AG04449 (cell line): ENCODE measurements at places on chromosomes 1 and 21.

DNA sequence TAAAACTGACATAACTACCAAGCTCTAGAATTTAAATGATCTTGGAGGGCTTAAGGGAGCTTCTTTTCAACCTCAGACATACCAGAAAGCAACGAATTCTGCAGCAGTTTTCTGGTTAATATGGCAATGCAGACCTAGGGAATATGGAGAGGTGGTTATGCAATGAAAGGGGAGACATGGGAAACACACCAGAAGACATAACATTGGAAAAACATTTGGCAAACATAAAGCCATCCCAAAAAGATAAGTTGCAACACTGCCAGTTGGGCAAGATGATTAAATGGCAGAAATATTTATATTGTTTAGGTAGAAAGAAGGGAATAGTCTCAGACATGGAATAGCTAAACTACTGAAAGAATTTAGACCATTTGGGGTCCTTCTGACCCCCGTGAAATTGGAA, 104.5 kb downstream of the KCNJ6 start:
- no peak for DNase-seq

DNA sequence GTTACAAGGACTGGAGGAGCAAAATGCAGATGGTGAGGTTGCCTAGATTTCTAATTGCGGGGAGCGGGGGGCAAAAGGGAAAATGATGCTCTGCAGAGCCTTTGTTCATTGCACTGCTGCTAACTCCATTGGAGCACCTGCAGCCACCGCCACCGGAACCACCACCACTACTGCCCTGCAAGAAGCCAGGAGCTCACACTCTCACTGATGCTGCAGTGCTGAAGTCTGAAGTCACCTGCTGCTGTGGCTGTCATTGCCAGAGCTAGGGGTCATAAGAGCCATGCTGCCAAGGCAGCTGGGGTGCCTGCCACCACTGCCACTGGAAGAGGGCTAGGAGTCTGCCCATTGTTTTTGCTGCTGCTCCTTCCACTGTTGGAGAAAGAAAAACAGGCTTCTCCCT, 7.3 kb upstream of the HPCAL4 start:
- no peak for DNase-seq

DNA sequence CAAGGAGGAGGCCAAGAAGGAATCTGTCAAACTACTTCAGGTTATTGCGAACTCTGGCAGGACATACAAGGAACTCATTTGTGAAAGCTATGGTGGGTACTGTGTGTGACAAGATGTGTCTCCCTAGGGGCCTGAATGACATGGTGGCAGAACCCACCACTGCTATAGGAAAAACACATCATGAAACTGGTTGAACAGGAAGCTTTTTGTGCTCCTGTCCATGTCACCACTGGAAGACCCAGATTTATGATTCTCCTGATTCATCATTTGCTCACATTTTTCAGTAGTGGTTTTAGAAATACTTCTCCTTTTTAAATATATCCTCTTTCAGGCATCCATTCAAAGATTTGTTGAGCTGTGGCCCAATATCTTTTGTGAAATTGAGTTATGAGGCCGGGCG, 23.6 kb downstream of the ARMH1 start:
- DNase-seq: no peak

DNA sequence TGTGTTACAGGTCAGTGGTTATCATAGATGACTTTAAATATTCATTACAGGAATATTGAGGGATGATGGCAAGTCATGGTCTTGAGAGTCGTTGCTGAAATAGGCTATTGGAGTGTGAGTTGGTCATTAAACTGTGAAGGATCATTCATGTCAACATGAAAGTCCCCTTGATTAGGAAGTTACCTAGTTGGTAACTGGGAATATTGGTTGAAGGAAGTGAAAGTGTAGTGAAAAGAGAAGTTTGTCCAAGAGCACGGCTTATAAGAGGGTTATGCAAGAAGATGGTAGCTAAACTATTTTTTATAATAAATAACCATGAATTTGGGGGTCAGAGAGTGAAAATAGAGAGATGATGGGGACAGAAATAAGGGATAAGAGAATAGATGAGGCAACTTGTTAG, 16.9 kb downstream of the CRB1 start:
- no peak for DNase-seq

- no peak for DNase-seq
These were observed 405.9 kb downstream of the TTLL7 start for GRCh38 chr1:83593073-83593472.

DNA sequence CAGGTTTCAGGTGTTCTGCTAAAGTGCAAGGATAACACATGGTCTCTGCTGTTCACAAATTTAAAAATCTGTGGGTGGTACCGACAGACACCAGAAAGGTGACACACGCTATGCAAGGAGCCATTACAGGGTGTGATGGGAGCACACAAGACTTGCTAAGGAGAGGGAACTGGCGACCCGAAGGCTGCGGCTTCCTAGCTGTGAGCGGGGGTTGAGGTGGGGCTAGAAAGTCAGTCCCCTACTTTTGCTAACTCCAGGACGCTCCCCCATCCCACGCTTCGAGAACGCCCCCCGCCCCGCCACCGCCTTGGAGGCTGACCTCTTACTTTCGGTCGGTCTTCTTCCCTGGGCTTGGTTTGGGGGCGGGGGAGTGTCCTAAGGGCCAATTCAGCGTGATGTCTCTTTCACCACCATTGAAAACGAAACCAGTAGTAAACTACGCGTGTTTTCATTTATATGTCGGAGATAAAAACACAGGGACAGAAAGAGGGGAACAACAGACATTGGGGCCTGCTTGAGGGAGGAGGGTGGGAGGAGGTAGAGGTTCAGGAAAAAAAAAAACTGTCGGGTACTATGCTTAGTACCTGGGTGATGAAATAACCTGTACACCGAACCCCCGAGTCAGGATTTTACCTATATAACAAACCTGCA, 1.1 kb downstream of the CKS1B start:
- no peak for DNase-seq

DNA sequence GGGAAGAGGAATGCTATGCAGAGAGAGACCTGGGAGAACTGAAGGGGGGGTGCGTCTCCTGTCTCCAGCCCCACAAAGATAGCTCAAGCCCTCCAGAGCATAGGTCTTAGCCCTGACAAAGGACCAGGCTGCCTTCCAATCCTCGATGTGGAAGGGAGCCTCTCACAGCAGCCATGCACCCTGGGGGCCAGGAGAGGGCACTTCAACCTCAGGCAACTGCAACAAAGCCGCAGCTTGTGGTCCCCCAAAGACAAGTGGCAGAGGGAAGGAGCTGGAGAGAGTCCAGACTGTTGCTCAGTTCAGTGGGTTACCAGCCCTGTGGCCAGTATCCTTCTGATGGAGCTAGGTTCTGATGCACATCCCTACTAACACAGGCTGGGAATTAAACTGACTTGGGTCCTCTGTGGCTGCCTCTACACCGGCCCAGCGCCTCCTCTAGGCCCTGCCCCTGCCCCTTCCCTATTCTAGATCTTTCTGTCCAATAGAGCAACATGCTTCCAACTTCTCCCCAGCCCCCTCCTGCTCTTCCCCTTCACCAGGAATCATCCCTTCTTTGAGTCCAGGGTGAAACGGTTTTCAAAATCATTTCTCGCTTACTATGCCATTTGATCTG, 100.7 kb upstream of the SPATA6 start:
- DNase-seq: no peak
